Mammary epithelial cell (primary cell): ENCODE measurements at places on chromosomes 2 and 18. TPM values are rescaled to one million over a fixed set of nuclear protein-coding genes. Genes with fewer than 3 reads are reported as not detected.
A peak's percentile ranks its signal among the peaks of the same experiment; 100 is the strongest.

The UGT1A5 gene
- total RNA-seq: 1.3 TPM

The RASGRP3 gene
- total RNA-seq: 1.5 TPM

The CDCA7 gene
- total RNA-seq: 2.5 TPM

The CD8B2 gene
- total RNA-seq: not detected in 2 replicates

The LRRTM4 gene
- not detected for total RNA-seq

The MYL12A gene
- 274 and 429 TPM in 2 replicates for total RNA-seq

The DYNAP gene
- not detected for total RNA-seq

The CRYBA2 gene
- total RNA-seq: not detected

The LRRC30 gene
- not detected in 2 replicates for total RNA-seq

The DCDC2C gene
- not detected for total RNA-seq

DNA sequence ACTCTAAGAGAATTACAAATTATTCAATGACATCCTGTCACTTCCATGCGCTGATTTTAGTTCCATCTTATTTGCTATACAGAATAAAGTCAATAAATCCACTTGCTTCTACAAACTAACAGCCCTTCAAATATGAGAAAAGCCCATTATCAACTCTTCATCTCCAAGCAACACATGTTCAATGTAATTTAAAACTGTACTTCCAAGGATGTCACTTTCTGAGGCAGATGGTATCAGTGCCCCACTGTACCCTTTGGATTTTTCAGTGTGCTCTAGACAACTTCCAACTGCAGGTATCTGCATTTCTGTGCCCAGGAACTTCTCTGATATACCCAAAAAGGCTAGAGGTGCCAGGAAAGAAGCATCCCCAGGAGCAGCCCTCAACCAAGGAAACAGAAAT, 87.6 kb downstream of the SMAD2 start:
- DNase-seq: no peak

GRCh38 chr2:25558262-25558661, 115.1 kb downstream of the DTNB start:
- DNase-seq: peak; percentile 54

DNA sequence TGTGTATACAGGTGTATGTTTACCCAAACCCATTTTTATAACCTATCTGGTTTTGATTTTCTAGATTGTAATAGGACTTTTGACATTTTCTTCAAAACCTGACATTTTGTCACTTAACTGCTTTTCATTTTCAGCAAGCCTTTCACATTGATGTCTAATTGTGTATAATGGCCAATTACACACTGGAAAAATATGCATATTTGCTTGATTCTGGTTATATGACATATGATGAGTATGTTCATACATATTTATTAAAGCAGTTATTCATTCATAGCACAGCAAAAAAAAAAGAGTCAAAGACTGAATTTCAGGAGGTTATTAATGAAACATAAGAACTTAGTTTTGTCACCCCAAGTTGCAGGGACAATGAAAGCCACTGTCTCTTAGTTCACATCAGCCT, 307.7 kb upstream of the TNP1 start:
- DNase-seq: peak; percentile 17

GRCh38 chr2:204504594-204504993, 40.7 kb upstream of the PARD3B start:
- no peak for DNase-seq

DNA sequence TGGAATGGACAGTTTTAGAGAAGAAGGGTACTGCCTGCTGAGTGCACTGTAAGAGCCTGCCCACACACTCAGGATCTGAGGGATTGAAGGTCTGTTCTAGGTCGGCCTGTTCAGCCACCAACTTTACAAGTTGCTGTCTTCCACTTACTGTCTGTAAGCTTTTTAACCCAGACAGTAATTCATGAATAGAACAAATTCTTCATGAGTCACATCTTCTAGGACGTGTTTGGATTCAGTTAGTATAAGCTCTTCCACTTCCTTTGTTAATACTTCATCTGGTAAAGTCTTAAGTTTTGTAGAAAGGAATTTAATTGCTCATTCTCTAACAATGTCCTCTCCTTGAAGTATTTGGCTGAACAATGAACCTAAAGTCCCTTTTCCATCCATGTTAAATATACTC, 74.6 kb downstream of the PDE11A start:
- peak; percentile 54 for DNase-seq

DNA sequence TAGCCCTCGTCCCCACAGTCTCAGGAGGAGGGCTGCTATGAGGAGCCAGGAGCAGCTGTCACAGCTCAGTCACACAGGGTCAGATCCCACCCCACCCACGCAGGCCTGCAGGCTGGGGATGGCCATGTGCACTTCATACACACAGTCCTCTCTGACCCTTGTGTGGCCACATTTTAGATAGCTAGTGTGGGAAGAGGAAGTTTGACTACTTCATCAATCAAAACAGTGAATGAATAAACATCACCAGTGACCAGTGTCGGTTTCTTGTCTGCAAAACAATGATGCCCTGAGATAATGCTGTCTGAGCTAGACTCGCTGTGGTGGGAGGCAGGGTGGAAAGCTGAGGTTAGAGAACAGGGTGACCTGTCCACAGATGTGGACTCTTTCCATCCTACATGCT, 107.1 kb downstream of the PIEZO2 start:
- no peak for DNase-seq

GRCh38 chr2:207311316-207312005, 145.7 kb upstream of the KLF7 start:
- DNase-seq: peak; percentile 90

GRCh38 chr2:105997711-105998110, 196.4 kb downstream of the UXS1 start:
- DNase-seq: no peak

GRCh38 chr2:38535744-38536506, 66.8 kb downstream of the HNRNPLL start:
- DNase-seq: peak; percentile 53

- DNase-seq: peak; percentile 35
Observed at GRCh38 chr2:61952288-61952687, 46.8 kb downstream of the COMMD1 start.

DNA sequence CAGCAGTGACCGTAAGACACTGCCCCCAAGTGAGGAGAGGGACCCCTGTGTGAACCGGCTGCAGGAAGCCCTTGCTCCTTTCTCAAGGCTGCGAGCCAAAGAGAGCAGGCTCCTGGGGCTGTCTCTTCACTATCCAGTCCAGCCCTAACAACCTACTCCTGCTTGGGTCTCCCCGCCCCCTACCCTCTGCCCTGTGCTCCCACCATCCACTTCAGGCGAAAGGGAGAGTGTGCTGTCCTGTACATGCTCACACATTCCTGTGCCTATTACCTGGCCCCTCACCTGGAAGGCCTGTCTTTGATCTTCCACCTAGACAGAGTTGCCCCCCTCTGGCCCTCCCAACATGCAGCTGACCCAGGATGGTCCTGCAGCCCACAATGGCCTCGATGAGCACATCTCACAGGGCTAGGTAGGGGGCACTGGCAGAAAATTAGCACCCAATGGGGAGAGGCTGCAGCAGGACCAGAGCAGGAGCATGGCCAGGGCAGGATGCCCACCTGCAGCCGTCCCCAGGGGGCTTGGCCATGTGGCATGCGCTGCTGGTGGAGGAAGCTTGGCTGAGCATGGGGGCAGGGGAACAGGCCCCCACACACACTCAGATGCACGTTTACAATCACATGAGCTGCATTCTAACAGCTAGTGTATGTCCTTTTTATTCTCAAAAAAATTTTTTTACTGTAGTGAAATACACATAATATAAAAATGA, 93.5 kb downstream of the POLR1A start:
- no peak for DNase-seq

DNA sequence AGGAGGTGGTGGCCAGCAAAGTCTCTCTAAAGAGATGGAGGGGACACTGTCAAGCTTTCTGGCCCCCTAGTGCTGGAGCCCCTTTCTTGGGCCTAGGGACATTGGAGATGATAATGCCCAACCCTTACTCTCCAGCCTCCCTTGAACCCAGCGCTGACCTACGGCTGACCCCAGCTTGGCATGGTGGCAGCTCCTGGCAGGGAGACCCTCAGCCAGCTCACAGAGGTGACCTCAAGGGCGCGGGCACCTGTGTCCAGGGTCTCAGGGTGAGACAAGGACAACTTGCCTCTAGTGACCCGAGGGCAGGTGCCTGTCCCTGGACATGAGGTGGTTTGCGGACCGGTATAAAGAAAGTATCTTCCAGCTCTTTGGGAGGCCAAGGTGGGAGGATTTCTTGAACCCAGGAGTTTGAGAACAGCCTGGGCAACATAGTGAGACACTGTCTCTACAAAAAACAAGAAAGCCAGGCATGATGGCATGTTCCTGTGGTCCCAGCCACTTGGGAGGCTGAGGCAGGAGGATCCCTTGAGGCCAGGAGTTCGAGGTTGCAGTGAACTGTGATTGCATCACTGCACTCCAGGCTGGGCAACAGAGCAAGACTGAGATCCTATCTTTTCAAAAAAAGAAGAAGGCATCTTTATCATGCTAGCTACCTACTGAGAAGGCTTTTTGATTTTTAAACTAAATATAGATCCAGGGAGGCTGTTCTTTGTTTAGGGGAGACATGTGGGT, 3.3 kb upstream of the PER2 start:
- DNase-seq: no peak

DNA sequence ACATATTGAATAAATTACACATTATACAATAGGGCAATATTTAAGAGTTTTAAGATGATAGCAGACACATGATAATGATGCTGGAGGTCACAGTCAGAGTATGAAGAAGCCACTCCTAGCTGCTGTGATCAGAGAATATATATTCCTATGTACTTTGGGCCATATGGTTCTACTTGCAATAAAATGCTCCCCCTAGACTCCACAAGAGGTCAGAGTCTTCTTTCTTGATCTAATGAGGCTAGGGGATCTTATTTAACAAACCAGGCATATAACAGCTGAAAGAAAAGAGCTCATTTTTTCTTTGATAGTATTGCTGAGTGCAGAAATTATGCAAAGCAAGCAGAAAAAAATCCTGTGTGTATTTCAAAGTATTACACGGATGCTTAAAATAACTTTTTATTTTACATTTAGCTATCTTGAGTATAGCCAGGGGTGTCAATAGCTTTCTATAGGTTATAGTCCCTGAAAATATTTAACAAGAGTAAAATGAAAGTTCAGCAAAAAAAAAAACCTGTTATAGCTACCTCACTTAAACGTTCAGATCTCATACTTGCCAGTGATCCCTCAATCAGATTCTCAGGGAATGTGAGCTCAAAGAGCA, 748.7 kb upstream of the CHAC2 start:
- no peak for DNase-seq

DNA sequence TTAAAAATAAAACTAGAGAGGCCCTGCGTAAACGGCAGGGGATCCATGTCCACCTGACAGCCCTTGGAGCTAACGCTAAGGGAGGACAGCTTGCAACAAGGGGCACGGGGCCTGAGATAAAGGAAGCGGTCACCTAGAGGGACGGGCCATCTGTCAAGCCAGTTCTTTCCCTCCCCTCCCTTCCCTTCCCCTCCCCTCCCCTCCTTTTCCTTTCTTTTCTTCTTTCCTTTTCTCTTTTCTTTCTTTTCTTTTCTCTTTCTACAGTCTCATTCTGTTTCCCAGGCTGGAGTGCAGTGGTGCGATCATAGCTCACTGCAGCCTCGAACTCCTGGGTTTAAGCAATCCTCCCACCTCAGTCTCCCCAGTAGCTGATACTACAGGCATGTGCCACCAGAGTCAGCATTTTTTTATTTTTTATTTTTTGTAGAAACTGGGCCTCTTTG, 34.5 kb upstream of the CTAGE1 start:
- DNase-seq: no peak

- no peak for DNase-seq
Observed at GRCh38 chr2:37782721-37783371, 111.4 kb upstream of the CDC42EP3 start.

GRCh38 chr2:160993654-160994061, 166.6 kb upstream of the TANK start:
- no peak for DNase-seq
